M059J (cell line): ENCODE measurements at places on chromosomes 16 and 17. TPM values are rescaled to one million over a fixed set of nuclear protein-coding genes. Genes with fewer than 3 reads are reported as not detected.

GRCh38 chr17:20085283-20085845 is 76.2 kb downstream of the SPECC1 start:
- peak; percentile 42 for DNase-seq

DNA sequence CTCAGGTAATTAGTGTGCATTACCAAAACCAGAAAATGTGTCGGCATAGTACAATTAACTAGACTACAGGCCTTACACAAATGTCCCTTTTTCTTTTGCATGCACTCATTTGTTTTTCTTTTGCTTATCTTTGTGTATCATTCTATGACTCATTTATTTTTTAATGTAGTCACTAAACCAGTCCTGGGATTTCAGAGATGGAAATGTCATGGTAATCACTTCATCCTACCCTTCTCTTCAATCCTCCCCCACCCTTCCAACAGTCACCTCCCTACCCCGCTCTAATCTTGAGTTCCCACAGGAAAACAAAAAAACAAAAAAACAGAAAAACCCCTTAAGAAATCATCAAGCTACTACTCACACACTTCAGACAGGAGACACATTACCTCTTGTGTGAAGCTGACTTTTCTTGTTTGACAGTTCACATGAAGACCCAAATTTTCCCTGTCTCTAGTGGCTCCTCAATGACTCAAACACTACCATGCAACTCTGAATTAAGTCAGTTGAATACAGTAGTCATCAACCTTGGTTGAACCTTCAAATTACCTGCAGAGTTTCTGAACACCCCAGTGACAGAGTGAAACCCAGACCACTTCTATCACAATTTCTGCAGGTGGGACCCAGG is 242.4 kb upstream of the SALL1 start:
- peak; percentile 79 for DNase-seq

- DNase-seq: no peak
Measured at GRCh38 chr16:14186795-14187221, 115.7 kb downstream of the MRTFB start.

Gene ZNF205
- total RNA-seq: 13.5 and 15.4 TPM in 2 replicates

Gene TBC1D3G
- total RNA-seq: not detected in 2 replicates

Gene SRL
- total RNA-seq: not detected in 2 replicates

GRCh38 chr16:3669082-3669481 is 14.6 kb downstream of the DNASE1 start:
- no peak for DNase-seq

DNA sequence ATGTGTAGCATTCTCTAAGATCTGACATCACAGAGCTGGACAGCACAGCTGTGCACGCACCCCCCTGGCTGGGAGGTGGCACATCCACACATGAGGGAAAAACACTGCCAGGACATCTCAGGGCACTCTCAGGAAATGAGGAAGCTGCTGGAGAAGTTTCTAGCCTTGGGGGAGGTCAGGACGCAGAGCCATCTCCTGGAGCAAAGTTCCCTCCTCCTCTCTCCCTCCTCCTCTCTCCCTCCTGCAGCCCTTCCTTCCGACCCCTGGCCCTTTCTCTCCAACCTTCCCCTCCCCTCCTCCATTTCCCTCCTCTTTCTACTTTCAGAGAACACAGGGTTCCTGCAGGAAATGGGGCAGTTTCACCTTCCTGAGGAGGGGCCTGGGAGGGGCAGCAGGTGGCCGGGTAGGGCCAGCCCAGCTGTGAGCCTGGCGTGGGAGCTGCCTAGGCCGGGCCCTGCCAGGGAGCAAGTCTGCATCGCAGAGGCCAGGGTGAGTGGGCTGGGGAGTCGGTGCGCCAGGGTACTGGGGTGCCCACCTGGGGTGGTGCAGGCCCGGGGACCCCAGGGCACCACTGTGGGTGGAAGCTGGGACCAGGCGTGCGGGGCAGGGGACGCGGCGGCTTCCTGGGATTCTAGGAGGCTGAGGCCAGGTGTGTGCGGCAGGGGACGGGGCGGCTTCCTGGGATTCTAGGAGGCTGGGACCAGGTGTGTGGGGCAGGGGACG is at the start of gene DPEP1:
DPEP1 (plus strand) TSS at position 412 of the 723 bp plus-strand sequence. CDS start 16,769 bp downstream, outside the sequence.
- no peak for DNase-seq

Gene EPN3
- 0.74 TPM in 1 of 2 replicates, not detected in the other for total RNA-seq

GRCh38 chr16:64153718-64154117 is 968.1 kb downstream of the CDH11 start:
- DNase-seq: peak; percentile 85

GRCh38 chr16:11672206-11673090 is 4.2 kb downstream of the SNN start:
- DNase-seq: no peak

Gene ATXN2L
- total RNA-seq: 30.2 and 43.6 TPM in 2 replicates

DNA sequence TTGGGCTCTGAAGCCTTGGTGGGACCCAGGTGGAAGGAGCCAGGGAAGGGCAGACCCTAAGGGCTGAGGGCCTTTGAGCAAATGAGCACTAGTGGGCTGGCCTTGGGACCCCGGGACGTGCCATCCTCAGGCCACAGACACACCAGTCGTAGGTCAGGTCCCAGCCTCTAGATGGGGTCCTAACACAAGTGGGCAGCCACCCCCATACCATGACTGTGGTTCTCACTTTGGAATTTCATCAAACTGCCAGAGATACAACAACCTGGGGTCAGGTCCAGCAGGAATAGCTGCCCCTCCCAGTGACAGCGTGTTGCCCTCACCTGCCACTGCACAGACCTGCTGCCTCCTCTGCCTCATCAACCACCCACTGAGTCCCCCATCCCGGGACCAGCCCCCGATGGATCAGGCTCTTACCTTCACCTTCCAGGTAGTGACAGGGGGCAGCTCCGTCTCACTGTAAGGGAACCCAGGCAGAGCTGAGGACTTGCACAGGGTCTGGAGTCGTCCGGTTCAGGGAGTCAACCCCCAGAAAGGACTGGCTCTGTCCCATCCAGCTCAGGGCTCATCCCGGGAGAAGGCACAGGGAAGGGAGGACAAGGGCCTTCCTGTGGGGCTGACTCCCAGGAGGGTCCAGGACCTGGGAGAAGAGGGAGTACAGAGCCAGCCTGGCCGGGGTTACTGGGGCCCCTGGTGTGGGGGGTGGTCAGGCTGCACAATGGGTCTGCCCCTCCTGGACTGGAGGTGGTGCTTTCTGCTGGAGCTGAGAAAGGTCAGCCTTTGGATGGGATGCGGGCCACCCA is 40.0 kb downstream of the LGALS9 start:
- no peak for DNase-seq

GRCh38 chr16:83298541-83298940 is 509.2 kb upstream of the HSBP1 start:
- DNase-seq: no peak

Gene COL1A1
- total RNA-seq: 41.9 and 81.3 TPM in 2 replicates

DNA sequence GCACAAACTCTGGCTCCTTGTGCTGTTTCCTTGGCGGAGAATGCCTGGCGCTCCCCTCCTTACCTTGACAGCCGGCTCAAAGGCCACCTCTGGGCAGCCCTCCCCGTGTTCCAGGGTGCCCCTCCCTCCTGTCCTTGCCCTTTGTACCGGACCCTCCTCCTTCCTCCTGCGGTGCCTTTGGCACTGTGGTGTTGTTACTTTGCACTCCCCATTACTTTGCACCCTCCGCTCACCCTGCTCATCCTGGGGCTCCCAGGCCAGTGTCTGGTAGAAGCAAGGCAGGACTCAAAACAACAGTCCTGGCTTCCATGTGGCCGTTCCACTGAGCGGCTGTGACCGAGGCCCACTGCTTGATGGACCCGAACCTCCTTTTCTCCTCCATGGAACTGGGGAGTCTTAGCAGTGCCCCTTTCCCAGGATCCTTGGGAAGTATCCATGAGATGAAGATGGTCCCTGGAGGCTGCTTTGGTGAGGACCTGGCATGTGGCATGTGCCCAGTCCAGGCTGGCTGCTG is 147.8 kb downstream of the CMIP start:
- no peak for DNase-seq

DNA sequence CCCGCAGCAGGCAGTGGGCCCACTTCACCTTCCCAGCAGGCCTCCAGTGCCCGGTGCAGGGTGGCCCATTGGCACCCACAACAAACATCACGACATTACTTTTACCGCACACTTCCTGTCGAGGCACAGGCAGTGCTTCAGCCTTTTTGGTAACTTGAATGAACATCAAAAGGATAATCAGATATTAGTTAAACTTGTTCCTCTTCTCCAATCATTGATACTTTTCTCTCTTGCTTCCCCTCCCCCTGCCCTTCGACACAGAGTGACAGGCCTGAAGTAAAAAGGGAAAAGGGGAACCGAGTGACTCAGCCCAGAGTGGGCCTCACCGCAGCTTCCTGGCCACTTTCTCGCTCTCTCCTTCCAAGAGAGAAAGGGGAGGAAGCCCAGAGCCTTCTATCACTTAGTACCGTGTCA is 507.0 kb downstream of the MAF start:
- DNase-seq: no peak

DNA sequence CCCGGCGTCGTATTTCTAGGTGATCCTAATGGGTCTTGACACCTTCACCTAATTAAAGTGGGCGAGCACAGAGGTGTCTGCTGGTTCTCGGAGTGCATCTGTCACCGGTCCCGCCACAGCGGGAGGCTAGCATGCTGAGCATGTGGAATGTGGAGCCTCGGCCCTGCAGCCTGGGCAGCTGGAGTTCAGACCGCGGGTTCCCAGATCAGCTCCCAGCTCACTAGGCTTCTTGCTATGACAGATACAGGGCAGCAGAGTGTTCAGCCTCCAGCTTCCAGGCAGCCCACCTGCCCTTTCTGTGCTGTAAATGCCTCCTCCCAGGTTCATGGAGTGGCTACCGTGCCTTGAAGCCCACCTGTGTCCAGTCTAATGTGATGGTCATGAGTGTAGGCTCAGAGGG is 166.7 kb downstream of the CPPED1 start:
- no peak for DNase-seq

Gene BRICD5
- total RNA-seq: 0.10 and 0.89 TPM in 2 replicates

Gene CSH2
- total RNA-seq: not detected in 2 replicates

- peak; percentile 2 for DNase-seq
Measured at GRCh38 chr17:30495586-30495985, 18.4 kb downstream of the GOSR1 start.

DNA sequence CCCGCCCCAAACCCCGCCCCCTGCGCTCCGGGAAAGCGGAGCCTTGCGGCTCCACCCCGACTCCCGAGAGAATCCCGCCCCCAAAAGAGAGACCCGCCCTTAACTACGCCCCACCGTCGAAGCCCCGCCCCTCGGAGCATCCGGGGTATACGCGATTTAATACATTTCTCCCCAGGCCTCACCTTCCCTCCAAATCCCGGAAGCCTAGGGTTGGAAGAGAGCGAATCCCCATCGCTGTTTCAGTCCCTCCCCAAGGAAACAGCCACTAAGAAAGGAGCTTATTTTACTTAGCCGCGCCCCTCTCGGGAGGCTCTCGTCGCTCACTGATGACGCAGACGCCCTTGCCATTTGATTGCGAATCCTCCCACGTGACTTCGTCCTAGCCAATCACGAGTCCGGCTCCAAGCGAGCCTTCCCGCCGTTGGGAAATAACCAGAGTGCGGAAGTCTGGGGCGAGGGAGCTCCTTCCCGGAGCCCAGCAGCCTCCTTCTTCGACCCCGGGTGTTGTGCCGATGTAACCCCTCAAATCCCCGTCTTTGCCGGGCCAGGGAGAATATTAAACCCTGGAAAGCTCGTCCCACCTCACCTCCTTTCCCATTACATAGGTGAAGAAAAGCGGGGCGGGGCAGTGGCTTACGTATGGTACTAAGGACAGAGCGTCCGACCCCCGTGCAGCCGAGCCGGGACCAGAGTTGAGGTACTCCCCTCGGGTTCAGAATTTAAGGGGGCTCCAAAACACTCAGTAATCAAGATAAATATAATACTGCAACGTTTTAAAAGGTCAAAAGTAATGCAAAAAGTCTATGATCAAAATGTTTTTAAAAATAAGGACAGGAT is 461 bp upstream of the FDXR start:
- peak; percentile 99 for DNase-seq

Gene GLTPD2
- total RNA-seq: not detected in 2 replicates

Gene TRPV3
- total RNA-seq: 0.66 and 1.4 TPM in 2 replicates

- DNase-seq: no peak
Measured at GRCh38 chr16:74846714-74847113, 72.1 kb upstream of the FA2H start.

Gene DLX4
- 5.5 and 7.4 TPM in 2 replicates for total RNA-seq

Gene CLEC10A
- total RNA-seq: not detected in 2 replicates

Gene ZNF597
- 3.4 and 4.9 TPM in 2 replicates for total RNA-seq

- no peak for DNase-seq
Measured at GRCh38 chr16:59249011-59249410, 514.9 kb upstream of the GOT2 start.

- peak; percentile 83 for DNase-seq
Measured at GRCh38 chr17:62653002-62653825, 25.7 kb downstream of the MRC2 start.

DNA sequence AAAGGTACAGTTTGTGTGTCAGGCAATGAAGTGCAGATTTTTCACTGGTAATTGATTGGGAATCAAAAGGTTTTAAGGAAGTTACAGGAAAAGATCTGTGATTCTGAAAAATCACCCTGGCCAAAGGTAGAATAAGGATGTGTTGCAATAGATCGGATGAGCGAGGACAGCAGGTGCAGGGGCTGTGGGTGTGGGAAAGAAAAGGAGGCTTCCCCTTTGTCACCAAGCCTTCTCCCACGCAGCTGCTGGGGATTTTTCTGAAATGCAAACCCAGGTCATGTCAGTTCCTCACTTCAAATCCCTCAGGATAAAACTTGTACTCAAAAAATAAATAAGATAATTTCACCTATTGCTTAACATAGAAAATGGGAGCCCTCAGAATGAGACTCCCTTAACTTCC is 47.9 kb upstream of the ARHGAP17 start:
- DNase-seq: no peak

Gene FAM20A
- total RNA-seq: 0.02 TPM in 1 of 2 replicates, not detected in the other

- DNase-seq: no peak
Measured at GRCh38 chr16:55628306-55628968, 27.4 kb upstream of the SLC6A2 start.

- no peak for DNase-seq
Measured at GRCh38 chr16:66850115-66850815, 6.1 kb downstream of the CA7 start.

Gene NUBP1
- 32.7 and 45.7 TPM in 2 replicates for total RNA-seq

Gene SLC16A11
- not detected in 2 replicates for total RNA-seq

DNA sequence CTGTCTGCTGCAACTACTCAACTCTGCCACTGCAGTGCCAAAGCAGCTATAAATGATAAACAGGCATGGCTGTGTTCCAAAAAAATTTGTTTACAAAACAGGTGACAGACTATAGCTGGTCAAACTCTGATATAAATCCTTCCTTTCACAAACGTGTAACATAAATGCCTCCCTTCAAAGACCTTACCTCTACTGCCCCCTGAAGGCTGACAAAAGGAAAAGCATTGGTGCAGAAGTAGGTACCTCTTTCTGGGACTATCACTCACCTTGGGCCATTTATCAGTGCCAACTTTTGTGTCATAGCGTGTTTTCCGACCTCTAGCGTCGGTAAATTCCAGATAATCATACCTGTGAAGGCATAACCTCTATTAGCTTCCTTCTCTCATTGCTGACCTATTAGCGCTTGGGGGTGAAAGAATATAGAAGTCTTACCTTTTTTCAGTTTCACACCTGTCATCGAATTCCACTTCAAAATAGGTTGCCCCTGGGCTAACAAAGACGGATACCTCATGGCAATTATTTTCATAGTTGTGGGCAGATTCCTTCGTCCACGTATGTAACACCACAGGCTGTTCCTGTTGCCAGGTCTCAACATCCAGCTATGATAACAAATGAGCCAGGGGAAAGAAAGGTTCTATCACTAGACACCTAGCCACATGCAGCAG is 67.9 kb downstream of the ZZEF1 start:
- peak; percentile 44 for DNase-seq

Gene PLK1
- total RNA-seq: 69.5 and 98.8 TPM in 2 replicates

- DNase-seq: peak; percentile 79
Measured at GRCh38 chr16:67040906-67041305, 12.0 kb downstream of the CBFB start.

Gene CD300E
- not detected in 2 replicates for total RNA-seq
